CD14-positive monocyte (primary cell): ENCODE measurements at places on chromosomes 2 and 18.

DNA sequence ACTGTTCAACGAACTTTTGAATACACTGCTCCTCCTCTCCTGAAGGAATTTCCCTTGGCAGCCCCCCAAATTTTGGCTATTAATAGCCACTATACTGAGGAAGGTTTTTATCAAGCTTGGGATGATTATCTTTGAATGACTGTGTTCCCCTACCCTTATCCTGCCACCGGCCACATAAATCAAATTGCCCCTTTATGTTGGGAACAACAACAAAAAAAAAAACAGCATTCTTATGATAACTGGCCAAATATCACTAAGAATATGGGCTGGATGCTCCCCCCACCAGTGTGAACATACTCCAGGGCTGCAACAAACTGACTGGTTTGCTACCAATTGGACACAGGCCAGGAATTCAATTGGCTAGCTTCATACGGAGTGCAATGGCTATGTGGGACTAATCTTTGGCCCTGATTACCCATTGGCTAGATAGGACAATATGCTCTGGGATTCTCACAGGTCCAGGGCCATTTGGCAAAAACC, 20.6 kb downstream of the DUSP11 start:
- DNase-seq = no peak

- DNase-seq = no peak
Measured at GRCh38 chr2:188786368-188786841, 187.8 kb upstream of the COL3A1 start.

DNA sequence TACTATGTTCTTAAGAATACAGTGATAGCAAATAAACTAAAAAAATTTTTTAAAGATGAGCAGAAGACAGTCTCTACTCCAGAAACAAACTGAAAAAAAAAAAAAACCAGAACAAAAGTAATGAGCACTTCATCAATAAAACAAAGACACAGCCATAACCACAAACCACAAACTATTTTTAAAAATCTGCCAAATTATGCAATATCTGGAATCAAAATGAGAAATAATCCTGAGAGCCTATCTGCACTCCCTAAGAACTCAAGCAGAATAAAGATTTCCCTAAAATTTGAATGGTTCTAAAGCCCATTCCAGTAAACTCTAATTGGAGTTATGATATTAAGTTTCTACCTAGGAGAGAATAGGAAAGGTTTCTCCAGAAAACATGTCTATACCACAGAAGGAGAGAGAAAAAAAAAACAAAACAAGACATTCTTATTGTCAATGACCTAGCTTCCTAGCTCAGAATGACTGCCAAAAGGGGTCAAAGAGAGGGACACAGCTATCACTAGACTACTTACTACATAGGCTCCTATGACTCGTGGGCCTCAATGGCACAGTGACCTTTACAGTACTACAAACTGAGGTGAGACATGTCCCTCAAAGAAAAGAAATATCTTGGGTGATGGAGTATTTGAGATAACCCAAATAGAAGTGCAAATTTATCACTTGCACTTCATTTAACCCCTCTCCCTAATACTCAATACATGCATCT, 262.8 kb downstream of the ZEB2 start:
- DNase-seq = no peak

DNA sequence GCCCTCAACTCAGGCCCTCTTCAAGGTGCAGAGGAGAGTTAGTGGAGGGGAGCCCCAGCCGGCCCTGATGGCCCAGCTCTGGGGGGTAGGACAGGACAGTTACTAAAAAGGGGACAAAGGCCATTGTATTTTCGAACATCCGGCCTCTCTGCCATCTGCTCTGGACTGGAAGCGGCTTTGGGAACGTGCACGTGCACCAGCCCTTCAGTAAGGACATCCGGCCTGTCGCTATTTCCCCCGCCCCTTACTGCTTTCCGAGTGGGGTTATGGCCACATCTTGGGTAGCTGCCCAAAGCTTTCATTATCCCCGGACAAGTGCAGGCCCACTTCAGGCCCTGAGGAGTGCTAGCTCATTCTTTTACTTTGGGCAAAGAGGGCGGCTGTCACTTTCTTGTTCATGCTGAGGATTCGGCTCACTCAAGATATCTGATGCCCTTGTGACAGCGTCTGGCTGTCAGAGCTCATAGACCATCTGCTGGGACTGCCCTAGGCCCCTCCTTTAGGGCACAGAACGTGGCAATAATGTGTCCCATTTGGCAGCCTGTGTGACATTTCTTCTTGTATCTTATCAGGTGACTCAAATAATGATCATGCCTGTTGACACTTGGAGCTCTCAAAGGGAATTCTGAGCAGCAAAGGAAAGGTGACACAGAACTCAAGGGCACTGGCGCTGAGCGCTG, 17.5 kb downstream of the SLC4A3 start:
- DNase-seq = no peak

- DNase-seq = no peak
Measured at GRCh38 chr2:16012029-16012596, 71.8 kb downstream of the MYCN start.

DNA sequence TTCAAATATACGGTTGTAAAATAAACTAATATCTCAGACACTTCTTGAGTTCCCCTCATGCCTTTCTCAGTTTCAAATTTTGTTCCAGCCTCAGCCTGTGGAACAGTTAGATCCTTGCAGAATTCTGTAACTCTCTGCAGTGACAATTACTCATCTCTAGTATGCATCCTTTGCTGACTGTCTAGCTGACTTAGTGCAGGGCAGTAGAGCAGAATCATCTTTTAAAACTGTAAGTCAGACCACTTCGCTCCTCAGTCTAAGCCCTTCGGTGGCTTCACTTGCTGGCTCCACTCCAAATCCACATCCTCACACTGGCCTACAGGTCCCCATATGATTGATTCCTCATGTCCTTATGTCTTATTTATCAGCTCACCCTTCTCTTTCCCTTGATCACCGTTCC, 164.1 kb upstream of the ZSWIM2 start:
- DNase-seq = no peak

DNA sequence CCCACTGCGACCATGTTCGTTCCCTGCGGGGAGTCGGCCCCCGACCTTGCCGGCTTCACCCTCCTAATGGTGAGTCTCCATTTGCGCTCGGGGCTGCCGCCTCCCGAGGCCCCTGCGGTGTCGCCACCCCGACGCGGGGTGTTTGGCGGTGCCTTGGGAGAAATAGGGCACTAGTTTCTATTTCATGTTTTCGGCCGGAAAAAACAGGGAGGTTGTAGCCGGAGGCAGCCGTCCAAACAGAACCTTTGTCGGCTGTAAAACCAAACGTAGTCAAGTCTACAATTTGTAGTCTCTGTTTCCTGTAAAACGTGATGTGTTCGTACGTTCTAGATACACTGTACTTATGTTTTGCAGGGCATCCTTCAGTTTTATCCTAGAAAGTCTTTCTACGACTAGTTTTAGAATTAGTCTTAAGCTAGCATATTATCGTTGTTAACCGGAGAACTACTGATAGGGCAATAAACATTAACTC, 290 bp downstream of the PSMG2 start:
- DNase-seq = no peak

GRCh38 chr18:54961868-54962267, 2.6 kb upstream of the CCDC68 start:
- DNase-seq = no peak
